ENCODE measurements at places on chromosomes 13 and 19.

- DNase-seq: no peak
Measured at GRCh38 chr13:24630851-24631620, 49.2 kb upstream of the ATP12A start.

DNA sequence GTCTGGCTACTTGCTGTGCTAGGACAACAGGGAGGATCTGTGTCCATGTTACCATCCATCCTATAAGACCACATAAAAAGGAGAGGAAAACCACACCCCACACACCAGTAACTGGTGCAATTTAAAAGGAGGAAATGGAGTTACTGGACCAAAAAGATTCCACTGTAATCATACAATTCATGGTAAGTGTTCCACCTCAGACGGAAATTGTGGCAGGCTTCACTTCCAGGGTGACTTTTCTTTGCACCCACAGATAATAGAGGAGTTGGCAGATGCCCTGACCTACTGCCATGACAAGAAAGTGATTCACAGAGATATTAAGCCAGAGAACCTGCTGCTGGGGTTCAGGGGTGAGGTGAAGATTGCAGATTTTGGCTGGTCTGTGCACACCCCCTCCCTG lies 2.4 kb downstream of the AURKC start:
- DNase-seq: no peak

GRCh38 chr19:33800012-33800680 lies 3.5 kb downstream of the KCTD15 start:
- DNase-seq: no peak

DNA sequence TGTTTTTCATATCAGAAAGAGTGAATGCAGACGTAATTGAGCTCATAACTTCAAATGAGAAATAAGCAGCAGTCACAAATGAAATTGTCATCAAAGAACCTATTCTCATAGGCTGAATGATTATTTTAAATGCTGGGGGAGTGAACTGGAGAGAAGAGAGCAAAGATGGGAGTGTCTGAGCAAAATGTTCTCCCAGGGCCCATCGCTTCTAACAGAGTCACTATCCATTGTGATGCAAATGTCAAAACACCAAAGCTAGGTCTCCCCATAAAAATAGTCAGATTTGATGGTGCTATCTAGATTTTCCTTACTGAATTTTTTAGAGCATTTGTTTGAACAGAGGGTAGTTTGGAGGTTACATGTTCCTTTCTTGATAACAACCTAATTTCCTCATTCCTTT lies 278.7 kb downstream of the PCDH9 start:
- no peak for DNase-seq

DNA sequence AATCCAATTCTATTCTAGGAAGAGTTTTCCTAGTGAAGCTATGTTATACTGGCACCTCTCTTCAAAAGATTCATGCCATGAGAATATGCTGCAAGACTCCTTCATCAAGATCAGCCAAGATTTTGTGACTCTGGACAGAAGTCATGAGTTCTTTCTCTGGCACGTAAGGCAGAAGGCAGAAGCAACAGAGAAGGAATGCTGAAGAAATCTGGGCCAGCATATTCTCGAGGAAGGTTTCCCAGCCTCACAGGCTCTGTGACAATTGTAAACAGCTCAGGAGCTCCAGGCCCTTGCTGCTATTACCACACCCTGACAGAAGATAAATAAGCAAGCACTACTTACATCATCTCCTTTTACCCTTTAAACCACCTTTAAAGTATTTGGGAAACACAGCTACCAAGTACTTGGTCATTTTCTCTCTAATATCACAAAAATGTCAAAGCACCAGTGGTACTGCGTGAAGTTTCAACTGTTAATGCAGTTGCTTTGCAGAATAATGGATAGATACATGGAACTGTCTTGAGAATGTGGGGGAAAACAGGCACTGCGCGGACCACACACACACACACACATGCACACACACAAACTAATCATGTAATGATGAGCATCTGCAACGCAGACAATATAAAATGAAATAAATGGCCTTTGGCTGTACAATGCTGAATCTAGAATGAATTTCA lies 55.4 kb downstream of the INTS6 start:
- peak; percentile 18 for DNase-seq

DNA sequence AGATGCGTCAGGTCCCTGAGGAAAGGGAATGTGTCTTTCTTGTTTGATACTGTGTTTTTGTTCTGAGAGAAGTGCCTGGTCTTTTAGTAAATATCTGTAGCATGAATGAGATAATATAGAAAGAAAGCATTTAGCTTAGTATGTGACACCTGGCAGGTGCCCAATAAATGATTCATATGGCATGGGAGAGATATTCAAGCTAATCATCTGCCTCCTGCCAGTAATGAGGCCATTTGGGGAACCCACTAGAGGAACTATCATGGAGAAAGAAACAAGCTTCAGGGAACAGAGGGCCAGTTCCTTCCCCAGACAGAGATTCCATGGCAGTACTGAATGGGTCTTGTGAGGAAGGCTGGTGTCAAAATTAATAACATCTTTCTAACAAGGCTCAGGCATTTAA lies 603.9 kb downstream of the DCT start:
- no peak for DNase-seq

DNA sequence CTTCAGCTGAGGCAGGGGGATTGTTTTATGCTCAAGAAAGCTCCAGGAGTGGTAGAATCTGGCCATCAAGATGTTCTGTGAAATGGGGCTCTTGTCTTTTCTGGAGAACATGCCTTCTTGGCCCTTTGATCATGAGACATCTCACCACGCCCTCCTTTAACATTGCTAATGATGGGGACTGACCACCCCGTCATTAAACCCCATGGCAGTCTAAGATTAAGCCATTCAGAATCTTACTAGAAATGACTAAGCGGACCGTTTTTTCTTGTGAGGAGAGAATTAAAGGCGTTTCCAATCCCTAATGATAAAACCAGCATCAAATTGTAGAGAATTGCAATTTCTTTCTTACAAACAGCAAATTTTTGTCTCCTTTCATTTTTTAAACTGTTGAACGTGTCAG lies 89.4 kb downstream of the COL4A2 start:
- DNase-seq: no peak

DNA sequence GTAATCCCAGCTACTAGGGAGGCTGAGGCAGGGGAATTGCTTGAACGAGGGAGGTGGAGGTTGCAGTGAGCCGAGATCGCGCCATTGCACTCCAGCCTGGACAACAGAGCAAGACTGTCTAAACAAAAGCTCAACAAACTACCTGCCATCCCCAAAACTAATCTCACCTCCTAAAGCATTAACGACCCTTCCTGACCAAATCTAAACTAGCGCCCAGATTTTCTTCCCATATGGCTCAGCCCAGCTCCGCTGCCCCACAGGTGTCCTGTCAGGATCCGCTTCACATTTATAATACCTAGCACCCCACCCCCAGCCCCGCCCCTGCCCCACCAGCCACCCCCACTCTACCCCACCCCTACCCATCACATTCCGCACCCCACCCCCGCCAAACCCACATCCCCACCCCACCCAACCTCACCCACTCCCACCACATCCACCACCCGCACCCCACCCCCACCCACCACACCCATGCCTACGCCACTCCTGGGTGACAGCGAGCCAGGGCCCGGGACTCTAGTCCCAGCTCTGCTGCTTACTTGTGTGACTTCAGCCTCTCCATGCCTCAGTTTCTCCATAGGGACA lies 599 bp downstream of the C19orf12 start:
- no peak for DNase-seq

DNA sequence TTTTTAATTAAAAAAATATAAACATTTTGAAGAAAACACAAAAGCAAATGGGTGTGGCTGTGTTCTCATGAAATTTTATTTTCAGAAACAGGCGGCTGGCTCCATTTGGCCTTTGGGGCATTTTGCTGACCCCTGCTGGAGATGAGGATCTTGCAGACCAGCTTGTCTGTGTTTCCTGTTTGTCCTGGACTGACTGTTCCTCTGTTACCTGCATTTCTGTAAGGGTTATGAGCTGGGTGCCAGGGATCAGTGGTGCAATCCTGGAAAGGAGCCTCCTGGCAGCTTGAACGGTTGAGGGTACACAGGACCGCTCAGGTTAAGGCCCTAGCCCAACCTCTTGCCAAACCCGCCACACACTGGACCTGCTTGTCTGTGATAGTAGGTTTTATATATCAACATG lies 49.9 kb downstream of the ZNF787 start:
- DNase-seq: no peak

DNA sequence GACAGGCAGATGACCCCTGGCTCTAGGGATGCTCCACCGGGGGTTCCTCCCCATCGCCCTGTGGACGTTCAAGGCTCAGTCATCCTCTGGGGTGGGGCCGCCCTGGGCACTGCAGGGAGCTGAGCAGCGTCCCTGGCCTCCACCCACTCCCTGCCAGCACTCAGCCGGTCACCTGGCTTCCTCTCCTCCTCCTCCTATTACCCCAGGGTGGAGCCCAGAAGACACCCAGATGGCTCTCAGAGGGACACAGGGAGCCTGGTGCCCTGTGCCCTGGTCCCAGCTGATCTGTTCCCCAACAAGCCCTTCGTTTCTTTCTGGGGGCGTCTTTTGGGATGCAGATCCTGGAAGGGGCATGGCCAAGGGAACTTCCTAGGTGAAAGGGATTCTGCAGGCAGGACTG lies 3.7 kb upstream of the MKNK2 start:
- no peak for DNase-seq

DNA sequence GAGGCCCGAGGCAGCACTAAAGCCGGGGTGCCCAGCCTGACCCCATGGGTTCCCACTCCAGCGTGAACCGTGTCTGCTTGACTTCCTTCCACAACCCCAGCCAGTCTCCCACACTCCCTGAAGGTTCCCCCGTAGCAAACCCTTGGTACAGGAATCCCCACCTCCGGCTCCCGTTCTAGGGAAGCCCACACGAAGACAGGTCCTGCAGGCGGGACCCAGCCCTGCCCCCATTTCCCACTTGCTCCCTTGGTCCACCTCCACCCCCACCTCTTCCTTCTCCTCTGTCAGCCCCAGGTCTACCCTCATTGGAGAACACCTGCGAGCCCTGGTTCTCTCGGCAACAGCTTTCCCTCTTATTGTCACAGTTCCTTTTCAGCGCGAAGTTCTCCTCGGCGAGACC lies 23.9 kb downstream of the C19orf81 start:
- no peak for DNase-seq

GRCh38 chr13:74138241-74138640 lies 4.0 kb upstream of the KLF12 start:
- no peak for DNase-seq

DNA sequence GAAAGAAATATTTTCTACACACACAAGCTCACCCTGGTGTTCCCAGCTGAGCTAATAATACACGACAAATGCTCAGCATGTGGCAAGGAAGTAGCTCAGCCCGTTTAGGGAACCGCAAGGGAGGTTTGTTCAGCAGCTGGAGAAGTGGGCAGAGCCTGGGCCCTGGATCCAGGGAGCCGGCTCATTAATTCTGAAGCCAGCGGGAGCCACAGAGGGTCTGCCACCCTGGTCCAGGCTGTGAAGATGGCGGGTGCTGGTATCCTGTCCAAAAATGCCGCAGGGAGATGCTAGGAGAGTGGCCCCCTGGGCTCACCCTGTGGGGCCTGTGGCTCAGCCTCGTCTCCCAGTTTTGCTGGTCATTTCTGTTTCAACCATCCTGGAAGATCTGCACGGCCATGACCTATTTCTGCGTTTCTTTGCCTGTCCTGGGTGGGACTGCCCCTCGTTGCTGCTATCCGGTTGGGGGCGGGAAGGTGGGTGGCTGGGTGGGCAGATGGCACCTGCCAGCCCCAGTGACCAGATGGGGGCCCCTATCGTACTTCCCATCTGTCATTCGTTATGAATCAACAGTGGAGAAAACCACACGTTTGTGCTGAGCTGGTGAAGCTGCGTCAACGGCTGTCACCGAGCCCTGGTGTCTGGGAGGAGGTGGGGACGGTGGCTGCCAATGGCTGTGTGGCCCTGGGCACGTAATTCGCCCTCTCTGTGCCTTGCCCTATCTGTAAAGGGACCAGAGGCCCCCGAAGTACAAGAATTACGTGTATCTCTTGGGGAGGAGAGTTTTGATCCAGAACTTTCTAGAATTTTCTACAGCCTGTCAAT lies 2.7 kb upstream of the GNA15 start:
- no peak for DNase-seq

- no peak for DNase-seq
Measured at GRCh38 chr19:55368701-55369563, 1.3 kb downstream of the IL11 start.

GRCh38 chr13:101869553-101869952 lies 417.1 kb downstream of the ITGBL1 start:
- DNase-seq: no peak

DNA sequence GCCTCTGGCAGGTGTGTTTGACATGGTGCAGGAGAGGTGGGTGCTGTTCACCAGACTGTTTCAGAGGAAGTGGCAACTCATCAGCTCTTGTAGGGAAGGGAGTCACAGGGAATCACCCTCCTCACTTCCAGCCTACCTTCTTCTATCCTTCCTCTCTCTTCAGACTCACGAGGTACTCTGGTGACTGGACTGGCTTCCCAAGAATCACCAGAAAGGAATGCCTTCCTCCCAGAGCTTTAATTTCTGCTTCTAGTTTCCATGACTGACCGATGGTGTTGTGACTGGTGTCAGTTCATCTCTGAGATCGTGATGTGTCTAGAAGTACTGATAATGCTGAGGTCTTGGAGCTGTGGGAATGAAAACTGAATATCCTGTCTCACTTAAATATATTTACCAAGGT lies 247.3 kb downstream of the KCTD12 start:
- DNase-seq: no peak

- DNase-seq: no peak
Measured at GRCh38 chr13:112346899-112347229, 29.3 kb upstream of the SPACA7 start.

DNA sequence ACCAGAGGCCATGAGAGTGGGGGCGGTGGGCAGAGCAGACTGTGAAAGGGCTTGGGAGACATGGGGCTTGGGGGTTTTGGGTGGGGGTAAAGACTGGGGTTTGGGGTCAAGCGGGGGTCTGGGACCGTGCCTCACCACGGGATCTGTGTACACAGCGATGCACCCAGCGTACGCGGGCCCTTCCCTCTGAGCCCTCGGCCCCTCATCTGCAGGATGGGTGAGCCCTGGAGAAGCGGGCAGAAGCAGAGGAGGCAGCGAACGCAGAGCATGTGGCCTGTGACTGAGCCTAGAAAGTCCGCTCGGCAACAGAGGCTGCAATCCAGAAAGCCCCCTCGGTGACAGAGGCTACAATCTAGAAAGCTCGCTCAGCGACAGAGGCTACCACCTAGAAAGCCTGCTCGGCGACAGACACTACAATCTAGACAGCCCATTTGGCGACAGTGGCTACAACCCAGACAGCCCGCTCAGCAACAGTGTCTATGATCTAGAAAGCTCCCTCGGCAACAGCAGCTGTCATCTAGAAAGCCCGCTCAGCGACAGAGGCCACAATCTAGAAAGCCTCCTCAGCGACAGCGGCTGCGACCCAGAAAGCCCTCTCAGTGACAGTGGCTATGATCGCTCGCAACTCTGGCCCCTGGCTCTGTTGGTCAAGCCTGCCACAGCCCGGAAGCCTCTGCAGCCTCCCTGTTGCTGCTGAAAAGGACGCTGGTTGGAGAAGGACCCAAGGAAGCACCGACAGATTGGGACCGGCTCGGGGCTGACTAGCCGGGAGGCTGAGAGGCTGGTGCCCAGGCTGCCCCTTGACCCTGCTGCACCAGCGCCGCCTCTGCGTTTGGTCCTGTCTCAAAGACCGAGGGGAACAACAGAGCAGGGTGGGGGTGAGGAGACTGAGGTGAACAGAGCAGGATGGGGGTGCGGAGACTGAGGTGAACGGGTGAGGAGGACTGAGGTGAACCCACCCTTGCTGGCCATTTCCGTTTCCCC lies 68.6 kb downstream of the SPACA7 start:
- DNase-seq: no peak
